Aortic smooth muscle cell (primary cell): ENCODE measurements at places on chromosomes 6 and 20. TPM values are rescaled to one million over a fixed set of nuclear protein-coding genes. Genes with fewer than 3 reads are reported as not detected.

Gene MGME1
- total RNA-seq: 10.3 and 11.9 TPM in 2 replicates

Gene SUMO4
- total RNA-seq: 1.3 and 1.6 TPM in 2 replicates

Gene CD40
- 7.3 and 7.8 TPM in 2 replicates for total RNA-seq

Gene DLL1
- 1.3 and 1.6 TPM in 2 replicates for total RNA-seq

Gene APOBEC2
- total RNA-seq: not detected in 2 replicates

Gene APMAP
- total RNA-seq: 104 and 126 TPM in 2 replicates

Gene RAET1L
- not detected in 2 replicates for total RNA-seq

Gene BPIFB1
- not detected in 2 replicates for total RNA-seq

Gene CFAP61
- total RNA-seq: 0.12 and 0.13 TPM in 2 replicates

Gene MCHR2
- total RNA-seq: not detected in 2 replicates

Gene KCNK5
- total RNA-seq: under 0.01 and 0.06 TPM in 2 replicates

Gene CCN5
- 0.40 and 0.93 TPM in 2 replicates for total RNA-seq

Gene CD109
- 10.4 and 25.8 TPM in 2 replicates for total RNA-seq
